ENCODE measurements at places on chromosomes 3 and 15.

GRCh38 chr3:24520976-24521419 is 26.3 kb upstream of the THRB start:
- DNase-seq = no peak

- DNase-seq = no peak
Measured at GRCh38 chr15:81098861-81099651, 35.0 kb upstream of the CFAP161 start.

- no peak for DNase-seq
Measured at GRCh38 chr3:184166671-184167070, 8.0 kb upstream of the AP2M1 start.

DNA sequence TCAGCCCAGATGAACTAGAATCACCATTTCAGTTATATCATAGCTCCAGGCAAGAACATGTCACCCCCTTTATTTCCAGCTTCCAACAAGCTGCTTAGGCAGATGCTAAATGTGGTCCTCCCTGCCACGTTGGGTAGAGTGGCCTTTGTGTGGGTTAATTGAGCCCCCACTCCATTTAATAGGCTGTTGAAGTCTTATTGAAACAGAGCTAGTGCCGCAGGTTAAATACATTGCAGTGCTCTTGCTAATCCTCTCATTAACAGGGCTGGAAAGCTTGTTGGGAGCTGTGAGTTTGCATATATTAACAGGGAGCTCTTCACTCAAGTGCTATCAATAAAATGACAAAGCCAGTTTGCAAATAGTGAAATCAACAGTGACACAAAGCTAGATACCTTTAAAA is 248.4 kb upstream of the CMC1 start:
- DNase-seq = no peak

DNA sequence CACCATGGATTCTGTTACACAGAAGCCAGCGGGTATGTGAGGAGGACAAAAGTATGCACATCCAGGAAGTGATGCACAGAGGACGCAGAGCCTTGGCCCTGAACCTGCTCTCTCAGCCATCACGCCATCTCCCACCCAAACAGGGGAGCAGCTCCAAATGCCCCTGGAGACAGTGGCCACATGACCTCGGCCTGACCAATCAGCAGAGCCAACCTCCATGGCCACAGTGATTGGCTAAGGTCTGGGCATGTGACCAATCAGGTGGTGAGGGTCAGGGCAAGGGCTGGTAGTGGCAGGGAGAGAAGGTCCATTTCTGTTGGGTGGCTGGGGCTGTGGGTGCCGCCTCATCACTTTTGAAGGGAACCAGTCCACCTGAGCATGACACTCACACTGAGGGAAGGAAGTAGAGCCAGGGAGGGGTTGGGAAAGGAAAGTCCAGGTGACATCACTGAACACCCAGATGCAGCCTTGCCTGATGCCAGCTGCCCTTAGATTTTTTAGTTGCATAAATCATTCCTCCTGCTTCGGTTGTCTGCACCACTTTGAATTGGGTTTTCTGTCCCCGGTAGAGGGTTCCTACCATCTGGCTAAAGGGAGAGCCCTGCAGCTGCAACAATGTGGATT is 70.3 kb upstream of the IQSEC1 start:
- no peak for DNase-seq

GRCh38 chr15:94070356-94071295 is 160.7 kb upstream of the MCTP2 start:
- peak; percentile 56 for DNase-seq

- no peak for DNase-seq
Measured at GRCh38 chr15:72358650-72359171, 17.1 kb downstream of the HEXA start.

DNA sequence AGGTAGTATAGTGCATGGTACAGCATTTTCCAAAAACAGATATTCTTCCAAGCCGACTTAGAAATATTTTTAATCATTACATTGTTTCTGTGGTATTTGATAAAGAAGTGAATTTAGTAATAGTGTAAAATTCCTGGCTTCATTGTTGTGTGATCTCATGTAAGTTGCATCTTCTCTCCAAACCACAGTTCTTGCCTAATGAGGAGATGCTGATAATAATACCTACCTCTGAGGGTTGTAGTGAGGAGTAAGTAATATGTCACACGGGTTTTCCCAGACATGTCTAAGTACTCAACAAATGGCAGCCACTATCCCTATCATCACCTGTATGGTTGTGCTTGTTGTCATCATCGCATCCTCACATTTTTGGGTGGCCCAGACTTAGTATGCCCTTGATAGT is 167.3 kb downstream of the SLCO3A1 start:
- DNase-seq = no peak

DNA sequence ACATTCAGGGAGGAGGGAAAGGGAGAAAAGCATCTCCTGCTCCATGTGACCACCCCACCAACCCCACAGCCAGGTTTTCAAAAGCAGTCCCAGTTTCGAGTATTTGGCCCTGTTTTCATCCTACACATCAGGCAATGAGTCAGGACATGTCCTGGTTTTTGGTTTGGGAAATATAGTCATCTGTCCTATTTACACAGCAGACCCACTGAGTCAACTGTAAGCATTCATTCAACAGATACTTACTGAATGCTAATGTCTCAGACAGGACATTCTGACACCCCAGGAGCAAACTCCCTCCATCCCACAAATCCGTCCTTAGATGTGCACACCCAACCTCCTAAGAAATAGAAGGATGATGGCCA is 32.9 kb downstream of the IGDCC3 start:
- no peak for DNase-seq

- DNase-seq = no peak
Measured at GRCh38 chr3:180571831-180572598, 29.9 kb upstream of the TTC14 start.

DNA sequence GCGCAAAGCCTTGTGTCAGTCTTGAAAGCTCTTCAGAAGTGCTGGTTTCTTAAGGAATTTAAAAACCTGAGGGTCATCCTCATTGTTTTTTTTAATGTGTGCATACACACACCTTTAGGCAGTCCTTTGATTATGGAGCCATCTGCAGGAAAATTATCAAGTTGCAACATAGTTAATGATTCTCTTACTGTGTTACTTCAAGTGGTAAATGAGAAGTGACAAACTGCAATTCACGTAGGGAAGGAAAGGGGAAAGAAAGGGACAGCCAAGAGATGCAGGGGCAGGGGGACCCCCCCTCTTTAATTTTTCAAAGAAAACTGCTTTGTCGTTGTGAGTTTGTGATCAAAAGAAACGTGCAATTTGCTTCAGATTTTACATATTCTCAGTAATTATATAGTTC is 162.4 kb upstream of the CGNL1 start:
- peak; percentile 40 for DNase-seq

DNA sequence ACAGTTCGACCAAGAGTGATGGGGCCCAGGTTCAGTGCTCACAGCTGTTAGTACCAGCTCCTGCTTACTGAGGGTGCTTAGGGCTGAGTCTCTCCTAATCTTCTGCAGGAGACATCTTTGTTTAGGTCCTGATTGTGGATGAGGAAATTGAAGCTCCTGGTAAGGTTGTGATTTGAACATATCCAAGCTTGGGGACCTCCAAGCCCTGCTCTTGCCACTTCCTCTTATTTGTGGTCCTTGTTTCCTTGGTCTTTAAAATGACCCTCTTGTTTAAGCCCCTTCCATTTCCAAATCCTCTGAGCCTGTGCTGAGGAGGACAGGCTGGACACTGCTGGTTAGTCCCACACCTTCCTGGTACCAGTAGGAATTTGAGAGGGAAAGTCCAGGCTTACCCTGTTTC is 87.0 kb downstream of the EEFSEC start:
- DNase-seq = no peak

GRCh38 chr3:50190936-50191660 is at the start of gene GNAT1:
Gene GNAT1 (plus strand): TSS chr3:50191610. CDS start chr3:50191726, 116 bp downstream.
- no peak for DNase-seq

GRCh38 chr3:25103391-25103790 is 324.7 kb upstream of the RARB start:
- no peak for DNase-seq

GRCh38 chr3:32452009-32452408 is 50.6 kb downstream of the CMTM6 start:
- no peak for DNase-seq

GRCh38 chr15:83656943-83657528 is 3.1 kb downstream of the ADAMTSL3 start:
- DNase-seq = no peak

GRCh38 chr3:27935492-27935891 is 213.4 kb upstream of the EOMES start:
- no peak for DNase-seq

DNA sequence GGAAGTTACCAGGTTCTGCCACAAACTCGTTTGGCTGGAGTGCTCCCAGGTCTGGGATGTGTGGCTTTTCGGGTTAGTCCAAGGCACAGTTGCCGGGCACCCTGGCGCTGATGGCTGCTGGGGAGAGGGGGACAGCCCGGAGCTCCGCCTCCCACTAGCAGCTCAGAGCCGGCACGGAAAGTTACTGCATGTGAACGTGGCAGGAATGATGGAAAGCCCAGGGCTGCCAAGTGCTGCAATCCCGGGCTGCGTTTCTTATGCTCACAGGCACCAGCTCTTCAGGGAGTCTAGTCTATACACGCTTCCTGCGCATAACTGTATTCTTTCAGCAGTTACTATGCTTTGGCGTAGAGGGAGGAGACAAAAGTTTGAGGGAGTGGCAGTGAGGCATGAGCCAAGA is 141.8 kb upstream of the ICE2 start:
- peak; percentile 13 for DNase-seq

DNA sequence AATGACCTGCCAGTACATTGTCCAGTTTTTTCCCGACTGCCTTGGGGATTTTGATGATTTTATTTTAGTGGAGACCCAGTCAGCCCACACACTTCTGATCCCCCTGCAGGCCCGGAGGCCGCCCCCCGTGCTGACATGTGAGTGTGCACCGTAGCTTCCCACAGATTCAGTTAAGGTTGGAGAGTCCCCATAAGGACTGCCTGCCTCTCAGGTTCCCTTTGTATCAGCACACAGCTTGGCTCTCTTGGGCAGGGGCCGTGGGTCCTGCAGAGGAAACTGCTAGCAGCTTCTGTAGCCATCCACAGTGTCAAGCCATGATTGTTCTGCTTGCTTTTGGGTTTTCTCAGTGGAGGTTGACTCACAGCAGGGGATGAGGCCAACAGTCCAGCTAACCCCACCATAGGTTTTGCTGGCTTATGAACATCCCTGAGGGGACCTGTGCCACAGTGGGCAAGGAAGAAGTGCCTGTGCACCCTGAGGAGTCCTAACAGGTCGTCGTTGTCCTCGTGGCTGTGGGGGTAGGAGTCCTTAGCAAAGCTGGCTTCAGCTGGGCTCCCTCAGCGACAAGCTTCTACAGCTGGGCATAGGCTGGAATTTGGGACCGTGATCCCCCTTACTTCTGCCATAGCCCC is 46.4 kb downstream of the DLEC1 start:
- DNase-seq = no peak

DNA sequence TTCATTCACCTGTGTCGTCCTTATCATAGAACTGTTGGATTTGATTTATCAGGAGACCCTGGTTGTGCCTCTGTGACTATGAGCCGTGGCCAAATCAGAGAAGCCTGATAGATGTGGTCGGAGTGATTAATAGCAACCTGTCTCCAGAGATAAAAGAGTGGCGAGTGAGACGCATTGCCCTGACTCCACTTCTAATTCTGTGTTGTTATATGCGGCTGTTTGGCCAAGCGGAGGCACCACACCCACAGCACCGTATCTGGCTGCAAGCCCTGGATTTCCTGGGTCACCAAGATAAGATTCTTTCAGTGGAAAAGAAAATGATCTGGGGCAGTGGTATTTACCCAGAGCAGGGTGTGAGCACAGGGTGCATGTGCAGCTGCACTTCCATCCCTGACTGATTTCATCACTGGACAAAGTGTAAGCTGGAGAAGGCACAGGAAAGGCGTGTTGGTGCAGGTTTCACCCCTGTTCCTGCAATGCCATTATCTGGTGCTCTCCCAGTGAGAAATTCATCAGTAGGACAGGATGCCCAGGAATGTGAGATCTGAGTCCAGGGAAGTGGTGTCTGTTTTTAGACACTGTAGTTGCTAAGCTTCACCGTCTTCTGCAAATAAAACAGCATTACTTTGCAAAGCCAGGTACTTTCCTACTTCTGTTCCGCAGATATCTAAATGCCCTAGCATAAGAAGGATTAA is 84.6 kb downstream of the CD47 start:
- DNase-seq = peak; percentile 77

DNA sequence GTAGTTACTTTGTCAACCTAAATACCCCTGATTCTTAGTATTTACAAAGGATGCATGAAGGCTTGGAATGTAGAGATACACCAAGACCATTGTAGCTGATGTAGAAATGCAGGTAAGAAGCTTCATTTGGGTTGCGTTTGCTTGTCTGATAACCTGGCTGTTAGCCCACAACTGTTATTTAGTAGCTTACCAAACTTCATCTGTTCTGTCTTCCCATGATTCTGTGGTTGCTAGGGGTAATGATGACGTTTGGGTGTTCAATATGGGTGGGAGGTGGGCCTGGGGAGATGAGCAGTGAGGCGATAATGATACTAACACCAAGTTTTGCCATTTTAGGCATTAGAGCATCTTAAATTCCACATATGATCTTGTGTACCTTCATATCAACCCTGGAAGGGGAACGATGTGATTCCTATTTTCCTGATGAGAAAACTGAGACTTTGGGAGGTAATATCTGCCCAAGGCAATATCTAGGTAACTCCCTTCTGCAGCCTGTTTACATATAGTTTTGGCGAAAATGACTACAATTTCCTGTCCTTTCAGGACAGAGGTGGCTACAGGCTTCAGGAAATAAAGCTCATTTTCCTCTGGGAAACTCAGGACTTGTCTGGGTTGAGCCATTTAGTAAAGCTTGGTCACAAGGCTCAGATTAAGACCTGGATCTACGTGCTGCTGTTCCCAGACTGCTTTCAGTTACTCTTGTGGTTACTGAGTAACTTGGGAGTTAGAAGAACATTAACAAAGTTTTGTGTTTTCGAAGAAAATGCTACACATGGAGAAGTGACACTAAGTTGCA is 26.8 kb downstream of the FNDC3B start:
- DNase-seq = peak; percentile 68

- DNase-seq = no peak
Measured at GRCh38 chr15:76161153-76162035, 101.6 kb downstream of the TMEM266 start.

- DNase-seq = no peak
Measured at GRCh38 chr15:90564051-90564450, 34.3 kb downstream of the CRTC3 start.

DNA sequence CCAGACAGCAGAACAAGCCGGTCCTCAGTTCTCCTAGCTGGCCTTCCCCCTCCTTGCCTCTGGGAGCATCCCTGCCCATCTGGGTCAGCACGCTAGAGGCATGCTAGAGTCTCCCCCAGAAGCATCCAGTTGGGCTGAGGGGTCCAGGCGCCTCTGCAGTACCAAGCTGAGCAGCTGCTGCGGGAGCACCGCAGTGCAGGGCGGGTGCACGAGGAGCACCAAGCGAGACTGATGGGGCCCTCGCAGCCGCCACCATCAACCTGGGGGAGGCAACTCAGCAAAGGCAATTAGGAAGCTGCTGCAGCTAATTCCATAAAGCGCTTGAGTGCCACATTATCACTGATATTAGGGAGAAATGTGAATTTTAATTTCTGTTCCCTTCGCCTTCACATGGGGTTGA is 12.4 kb downstream of the CACNA2D3 start:
- no peak for DNase-seq

- DNase-seq = no peak
Measured at GRCh38 chr3:39132096-39133092, 21.0 kb downstream of the CSRNP1 start.

- DNase-seq = no peak
Measured at GRCh38 chr3:146072061-146072460, 88.9 kb downstream of the PLOD2 start.

GRCh38 chr3:89577637-89578530 is 470.5 kb downstream of the EPHA3 start:
- no peak for DNase-seq

GRCh38 chr3:119659606-119660291 is 640 bp downstream of the POPDC2 start:
- DNase-seq = no peak

GRCh38 chr3:160016972-160017371 is 28.3 kb downstream of the IL12A start:
- no peak for DNase-seq

All from hepatocyte (in vitro differentiated cells).